Iris pigment epithelial cell (primary cell): ENCODE measurements at places on chromosomes 1 and 21.

DNA sequence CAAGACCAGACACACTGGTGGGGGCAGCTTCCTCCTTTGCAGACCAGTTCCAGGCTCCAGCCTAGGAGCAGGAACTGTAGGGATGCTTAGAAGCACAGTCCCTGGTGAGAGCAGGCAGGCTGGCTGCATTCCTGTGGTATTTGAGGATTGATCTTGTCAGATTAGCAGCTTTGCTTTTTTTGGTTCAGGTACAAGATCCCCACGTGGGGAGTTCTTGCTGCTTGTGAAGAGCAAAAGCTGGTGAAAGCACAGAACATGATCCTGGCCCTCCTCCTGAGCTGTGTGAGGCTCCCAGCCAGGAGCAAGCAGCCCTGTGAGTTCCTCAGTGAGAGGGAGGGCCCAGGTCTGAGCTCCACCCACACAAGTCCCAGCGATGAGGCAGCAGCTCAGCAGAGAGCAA is 75.3 kb upstream of the ARTN start:
- DNase-seq = peak; percentile 99

DNA sequence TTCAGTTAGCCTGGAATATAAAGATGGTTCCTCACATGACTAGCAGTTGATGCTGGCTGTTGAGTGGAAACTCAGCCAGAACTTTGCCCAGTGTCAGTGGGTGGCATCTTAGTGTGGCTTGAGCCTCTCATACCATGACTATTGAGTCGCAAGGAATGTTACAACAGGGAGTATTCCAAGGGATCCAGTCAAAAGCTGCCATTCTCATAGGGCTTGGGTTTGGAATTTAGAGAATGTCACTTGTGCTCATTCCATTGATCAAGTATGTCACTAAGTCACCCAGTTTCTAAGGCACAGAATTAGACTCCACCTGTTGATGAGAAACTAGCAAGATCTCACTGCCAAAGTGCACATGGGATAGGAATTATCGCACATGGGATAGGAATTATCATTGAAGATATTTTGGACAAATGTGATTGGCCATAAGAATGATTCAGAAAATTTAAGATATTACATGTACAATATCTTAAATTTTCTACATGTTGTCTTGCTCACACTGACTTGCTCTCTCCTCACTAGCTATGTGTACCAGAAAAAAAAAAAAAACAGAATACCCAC is 1290.7 kb upstream of the ADGRL2 start:
- DNase-seq = no peak

- no peak for DNase-seq
Observed at GRCh38 chr1:31041529-31041928, 24.0 kb downstream of the PUM1 start.

DNA sequence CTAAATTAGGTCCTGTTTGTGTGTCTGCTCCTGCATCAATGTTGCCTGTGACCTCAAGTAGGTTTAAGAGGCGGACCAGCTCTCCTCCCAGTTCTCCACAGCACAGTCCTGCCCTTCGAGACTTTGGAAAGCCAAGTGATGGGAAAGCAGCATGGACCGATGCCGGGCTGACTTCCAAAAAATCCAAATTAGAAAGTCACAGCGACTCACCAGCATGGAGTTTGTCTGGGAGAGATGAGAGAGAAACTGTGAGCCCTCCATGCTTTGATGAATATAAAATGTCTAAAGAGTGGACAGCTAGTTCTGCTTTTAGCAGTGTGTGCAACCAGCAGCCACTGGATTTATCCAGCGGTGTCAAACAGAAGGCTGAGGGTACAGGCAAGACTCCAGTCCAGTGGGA is 79.9 kb downstream of the PRDM2 start:
- no peak for DNase-seq

DNA sequence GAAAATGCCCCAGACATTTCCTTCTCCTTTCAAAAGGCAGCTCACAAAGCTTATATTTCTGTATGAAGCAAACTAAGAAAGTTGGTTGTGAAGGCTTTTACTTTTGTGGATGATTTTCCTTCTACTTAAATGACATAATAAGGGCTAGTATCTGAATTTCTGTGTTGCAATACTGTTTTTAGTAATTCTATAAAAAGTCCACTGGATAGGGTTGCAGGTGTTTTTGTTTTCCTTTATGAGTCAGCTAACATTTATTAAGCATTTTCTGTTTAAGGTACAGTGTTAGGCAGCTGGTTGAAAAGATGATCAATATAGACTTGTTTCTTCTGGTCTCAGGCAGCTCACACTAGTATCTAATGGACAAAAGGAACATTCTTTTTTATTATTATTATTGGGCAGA is 722.2 kb downstream of the RWDD3 start:
- no peak for DNase-seq
